ENCODE measurements at places on chromosomes 12 and 14.

DNA sequence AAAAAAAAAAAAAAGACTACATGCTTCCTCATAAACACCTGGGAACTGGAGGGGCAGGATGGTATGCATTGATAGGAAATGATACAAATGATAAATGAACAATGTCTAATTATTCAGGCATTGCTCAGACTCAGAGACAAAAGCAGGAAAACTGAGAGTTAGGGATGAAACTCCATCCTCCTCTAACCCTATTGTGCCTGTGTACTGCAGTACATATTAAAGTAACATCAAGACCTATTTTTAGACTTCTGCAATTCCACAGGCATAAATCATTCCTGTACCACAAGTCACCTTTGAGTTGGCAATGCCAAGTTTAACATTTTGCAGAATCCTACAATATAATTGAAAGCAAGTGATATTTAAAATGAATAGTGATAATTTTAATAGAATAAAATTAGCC lies 156.5 kb upstream of the USP15 start:
- no peak for DNase-seq

- DNase-seq = peak; percentile 67
These were observed 148.1 kb upstream of the NRXN3 start for GRCh38 chr14:78022059-78022458.

- DNase-seq = no peak
These were observed 57.9 kb upstream of the NAV3 start for GRCh38 chr12:77772676-77773298.

- no peak for DNase-seq
These were observed 15.1 kb downstream of the MVK start for GRCh38 chr12:109588461-109589239.

- no peak for DNase-seq
These were observed at the start of gene INHBE for GRCh38 chr12:57454566-57455373. Gene INHBE, plus strand, starts transcription at chr12:57455307. Its CDS starts 230 bp downstream, at chr12:57455537.

DNA sequence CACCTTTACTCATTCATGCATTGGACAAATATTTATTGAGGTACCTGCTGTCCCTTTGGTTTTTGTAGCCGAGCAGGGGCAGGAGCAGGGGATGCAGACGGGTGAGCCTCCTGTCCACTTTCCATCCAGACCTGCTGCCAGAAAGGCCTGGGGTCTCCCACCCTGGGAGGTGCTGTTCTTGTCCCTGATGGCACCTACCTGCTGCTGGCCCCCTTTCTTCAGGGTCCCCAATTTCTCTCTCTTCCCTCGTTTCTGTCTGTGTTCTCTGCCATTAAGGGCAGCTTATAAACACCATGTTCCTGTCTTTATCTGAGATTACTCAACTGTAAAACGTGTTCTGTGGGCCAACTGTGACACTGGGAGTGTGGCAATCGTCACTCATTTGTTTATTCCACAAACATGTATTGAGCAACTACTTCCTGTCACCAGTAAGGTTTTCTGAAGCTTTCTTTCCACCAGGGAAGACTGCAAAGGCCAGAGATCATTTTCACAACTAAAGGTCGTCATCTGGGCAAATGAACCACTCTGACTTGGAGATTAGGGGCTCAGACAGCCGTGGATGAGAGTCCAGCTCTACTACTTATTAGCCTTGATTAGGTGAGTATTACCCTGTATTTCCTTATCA lies at the start of gene HAL:
Gene HAL (minus strand): TSS at position 311 of the 625 bp plus-strand sequence. CDS start 434 bp downstream, outside the sequence.
- DNase-seq = no peak
